ENCODE measurements at places on chromosomes 3 and 15.

DNA sequence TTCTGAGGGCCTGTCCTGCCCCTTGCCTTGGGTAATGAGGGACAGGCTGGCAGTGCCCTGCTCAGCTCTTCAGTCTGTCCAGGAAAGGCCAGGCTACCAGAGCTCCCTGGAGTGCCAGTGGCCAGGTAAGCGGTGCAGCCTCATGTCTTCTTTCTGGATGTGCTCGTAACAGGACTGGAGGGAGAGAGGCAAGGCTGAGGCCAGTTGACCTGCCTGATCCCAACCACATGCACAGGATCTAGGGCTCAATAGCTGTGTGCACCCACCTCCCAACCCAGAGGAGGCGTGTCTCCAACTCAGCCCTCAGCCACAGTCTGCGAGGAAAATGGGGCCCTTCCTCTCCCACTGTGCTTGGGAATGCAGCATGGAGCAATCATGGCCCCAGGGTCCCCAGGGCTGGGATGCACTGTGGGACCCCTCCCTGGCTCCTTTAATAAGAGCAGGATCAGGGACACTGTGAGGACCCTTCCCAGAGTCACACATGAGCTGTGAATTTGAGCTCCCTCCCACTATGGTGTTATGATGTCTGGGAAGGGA, 22.5 kb downstream of the ALS2CL start:
- no peak for DNase-seq

DNA sequence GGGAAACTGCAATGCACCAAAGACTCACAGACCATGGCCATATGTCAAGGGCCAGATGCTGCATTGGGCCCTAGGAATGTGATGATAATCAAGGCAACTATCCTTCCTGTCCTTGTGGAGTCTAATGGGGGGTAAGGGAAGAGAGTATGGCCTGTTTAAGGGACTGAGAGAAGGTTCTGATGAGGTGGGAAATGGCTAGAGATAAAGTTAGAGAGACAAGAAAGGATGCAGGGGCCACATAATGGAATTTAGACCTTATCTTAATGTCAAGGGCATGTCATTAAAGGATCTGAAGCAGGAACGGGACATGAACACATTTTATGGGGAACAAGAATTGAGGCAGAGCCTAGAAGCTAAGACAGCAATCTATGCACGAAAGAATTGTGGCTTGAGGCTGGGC, 30.0 kb upstream of the ABHD17C start:
- DNase-seq = no peak

GRCh38 chr3:111846039-111846438, 13.0 kb upstream of the PHLDB2 start:
- no peak for DNase-seq

- no peak for DNase-seq
Observed at GRCh38 chr15:41231422-41232226, 556 bp downstream of the CHP1 start.

DNA sequence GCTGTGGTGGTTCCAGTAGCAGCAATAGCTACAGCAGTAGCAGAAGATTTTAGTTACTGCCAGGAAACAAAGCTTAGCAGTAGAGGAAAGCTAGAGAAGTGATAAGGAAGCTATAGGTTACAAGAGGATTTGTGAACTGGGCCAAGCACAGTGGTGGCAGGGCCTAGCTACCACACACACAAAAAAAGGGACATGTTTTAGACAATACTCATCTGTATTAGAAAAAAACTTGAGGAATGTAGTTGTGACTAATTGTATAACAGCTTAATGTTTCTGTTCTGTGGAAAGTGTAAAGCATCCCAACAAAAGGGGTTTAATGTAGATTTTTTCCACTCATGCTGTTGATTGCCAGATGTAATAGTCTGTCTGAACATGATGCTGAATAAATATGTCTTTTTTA, 29.9 kb upstream of the PFN2 start:
- no peak for DNase-seq

- DNase-seq = no peak
Observed at GRCh38 chr3:123449997-123450604, 1.2 kb upstream of the ADCY5 start.

DNA sequence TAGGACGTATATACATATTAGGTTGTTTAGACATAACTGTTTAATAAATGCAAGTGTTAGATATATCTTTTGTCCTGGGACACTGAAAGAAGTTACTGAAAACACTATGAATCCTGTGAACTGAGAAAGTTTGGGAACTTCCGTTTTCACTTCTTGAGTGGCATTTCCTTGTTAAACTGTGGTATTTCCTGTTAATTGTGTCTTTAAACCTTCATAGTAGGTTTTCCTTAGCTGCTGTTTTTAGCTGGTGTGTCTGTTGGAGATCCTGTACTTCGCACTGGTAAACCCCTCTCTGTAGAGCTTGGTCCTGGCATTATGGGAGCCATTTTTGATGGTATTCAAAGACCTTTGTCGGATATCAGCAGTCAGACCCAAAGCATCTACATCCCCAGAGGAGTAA, 37.1 kb downstream of the ATP6V1A start:
- no peak for DNase-seq

DNA sequence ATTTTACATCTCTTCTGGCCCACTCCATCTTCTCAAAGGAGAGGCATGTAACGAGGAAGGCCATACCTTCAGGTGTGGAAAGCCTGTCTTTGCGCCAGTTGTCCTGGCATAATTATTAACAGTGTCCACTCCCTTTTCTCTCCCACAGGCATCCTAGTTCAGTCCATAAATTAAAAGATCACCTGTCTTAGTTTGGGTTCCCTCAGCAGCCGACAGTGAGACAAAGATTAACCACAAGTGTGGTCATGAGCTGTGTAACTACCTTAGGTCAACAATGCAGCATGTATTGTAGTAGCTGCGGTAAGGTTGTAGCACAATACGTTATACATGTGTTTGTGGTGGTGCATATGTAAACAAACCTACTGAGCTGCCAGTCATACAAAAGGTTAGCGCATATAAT, 103.3 kb upstream of the GALNT15 start:
- no peak for DNase-seq

DNA sequence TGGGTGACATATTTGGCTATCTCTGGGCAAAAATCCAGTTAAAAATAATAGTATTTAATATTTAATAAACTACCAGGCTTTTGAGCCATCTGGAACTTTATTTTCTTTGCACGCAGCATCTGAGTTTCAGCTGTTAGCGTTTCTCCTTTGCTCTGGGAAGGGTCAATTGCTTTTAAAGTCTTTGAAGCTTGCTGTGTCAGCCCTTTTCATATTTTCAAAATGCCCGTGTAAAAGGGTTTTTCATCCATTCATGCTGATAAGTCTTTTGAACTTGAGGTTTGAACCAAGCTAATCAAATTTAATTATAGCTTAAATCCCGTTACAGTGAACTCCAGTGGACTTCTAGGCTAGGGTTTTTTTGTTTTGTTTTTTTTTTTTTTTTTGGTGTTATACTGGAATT, 79.1 kb downstream of the SLC25A26 start:
- DNase-seq = no peak

DNA sequence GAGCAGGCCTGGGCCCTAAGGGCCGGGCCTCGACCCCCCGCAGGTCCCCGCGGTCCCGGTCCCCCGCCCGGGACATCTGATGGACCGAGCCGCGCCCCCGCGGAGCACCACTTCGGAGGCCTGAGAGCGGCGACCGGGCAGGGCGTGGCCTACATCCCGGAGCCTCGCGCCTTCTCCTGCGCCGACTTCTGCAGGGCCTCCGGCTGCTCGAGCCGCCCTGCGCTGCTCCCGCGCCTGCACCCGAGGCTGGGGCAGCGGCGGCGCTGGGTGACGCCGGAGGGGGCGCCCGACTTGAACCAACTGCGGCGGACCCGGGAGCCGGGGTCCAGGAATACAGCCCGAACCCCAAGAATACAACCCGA, 14.9 kb upstream of the GP9 start:
- no peak for DNase-seq

- no peak for DNase-seq
Observed at GRCh38 chr3:113560271-113560670, 27.9 kb downstream of the SIDT1 start.

DNA sequence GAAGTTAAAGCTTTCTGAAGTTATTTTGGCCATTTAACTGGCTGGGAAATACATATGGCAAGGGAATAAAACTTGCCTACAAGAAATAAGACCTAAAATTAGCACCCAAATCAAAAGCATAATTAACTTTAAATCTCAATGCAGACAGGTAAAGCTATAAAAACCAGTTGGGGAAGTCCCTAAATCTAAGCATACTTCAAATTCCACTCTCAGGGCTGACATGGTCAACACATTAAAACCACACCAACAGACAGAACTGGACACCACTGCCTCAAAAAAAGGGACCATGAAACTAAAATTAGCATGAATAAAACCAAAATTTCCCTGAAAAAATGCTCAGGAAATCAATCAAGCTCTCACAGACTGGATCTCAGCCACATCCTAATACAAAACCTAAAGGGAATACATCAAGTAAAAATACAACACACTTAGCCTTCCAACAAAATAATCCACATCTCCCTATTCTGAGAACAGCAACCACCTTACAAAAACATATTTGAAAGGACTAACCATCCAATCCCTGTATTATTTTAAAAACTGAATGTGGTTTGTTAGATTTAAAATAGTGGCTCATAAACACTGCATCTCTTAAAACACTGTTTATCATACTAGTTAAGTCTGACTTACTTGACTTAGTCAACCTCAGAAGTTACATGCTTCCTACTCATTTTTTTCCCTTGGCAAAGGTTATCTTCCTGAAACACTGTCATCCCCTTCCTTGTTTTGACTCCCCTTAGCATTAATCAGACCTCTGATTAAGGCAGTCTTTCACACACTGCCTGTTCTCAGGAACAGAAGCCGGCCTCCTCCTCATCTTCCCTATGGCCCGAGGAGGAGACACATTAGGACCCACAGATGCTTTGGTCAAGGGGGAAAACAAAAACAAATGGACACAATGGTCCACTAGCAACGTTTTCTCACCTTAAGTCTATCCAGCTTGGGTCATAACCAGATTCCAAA, 8.3 kb downstream of the TRA2B start:
- DNase-seq = no peak

DNA sequence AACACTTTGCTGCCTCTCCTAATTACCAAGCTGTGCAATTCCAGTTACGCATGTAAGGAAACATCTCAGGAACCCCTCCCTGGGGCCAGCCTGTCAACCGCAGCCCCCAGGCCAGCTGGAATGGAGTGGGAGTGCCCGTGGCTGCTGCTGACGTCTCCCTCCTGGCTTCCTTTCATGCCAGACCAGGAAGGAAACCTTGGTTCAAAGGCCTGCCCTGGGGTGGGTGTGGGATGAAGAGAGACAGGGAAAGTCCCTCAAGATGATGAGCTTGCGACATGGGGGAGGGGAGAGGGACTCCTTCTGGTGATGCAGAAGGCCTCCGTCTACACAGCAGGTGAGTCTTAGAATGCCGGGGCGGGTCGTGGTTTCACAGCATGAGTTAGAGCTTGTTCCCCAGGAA, 11.4 kb upstream of the CYP11A1 start:
- peak; percentile 77 for DNase-seq

DNA sequence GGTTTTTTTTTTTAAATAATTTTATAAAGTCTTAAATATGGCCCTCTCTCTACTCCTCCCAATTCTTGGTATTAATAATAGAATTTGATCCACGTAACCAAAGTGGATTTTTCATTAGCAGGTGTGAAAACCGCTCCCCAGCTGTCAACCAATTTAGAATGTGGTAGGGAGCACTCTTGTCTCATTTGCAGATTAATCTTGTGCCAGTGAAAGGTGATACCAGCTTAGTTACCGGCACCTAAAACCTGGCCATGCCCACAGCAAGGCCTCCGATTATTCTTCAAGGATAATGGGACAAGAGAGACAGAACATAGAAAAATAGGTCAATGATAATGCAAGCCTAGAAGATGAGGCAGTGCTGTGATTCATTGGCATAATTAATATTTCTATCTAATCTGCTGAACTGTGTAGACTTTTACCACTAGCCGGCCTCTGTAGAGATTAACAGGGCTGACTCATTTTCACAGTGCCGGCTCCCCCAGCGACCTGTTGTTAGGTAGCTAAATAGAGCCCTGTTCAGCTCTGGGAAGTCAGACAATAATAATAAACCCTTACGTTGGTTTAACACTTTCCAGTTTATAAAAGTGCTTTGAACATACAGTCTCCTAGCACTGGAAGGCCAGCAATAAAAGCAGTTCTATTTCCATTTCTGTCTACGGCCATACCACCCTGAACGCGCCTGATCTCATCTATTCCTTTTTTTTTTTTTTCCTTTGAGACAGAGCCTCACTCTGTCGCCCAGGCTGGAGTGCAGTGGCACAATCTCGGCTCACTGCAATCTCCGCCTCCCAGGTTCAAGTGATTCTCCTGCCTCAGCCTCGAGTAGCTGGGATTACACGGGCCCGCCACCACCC, 102.9 kb downstream of the SHQ1 start:
- no peak for DNase-seq

- DNase-seq = no peak
Observed at GRCh38 chr3:52432691-52433141, 12.2 kb downstream of the SEMA3G start.

DNA sequence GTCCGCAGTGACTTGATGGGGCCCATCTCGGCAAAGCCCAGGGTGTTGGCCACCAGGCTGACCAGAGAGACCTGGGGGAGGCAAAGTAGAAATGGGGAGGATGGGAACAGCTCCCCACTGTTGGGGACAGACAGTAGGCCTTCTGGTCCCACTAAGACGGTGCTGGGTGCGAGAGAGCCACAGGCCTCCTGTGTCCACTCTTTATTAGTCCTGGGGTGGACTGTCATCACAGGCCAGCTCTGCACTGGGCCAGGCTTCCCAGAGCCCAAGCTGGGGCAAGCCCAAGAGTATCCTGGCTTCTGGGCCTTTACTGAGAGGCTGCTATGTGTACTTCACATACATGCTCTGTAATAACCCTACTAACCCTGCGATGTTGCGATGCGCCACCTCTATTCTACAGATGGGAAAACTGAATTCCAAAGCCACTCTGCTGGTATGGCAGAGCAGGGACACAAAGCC, 66.4 kb downstream of the EXOG start:
- no peak for DNase-seq

DNA sequence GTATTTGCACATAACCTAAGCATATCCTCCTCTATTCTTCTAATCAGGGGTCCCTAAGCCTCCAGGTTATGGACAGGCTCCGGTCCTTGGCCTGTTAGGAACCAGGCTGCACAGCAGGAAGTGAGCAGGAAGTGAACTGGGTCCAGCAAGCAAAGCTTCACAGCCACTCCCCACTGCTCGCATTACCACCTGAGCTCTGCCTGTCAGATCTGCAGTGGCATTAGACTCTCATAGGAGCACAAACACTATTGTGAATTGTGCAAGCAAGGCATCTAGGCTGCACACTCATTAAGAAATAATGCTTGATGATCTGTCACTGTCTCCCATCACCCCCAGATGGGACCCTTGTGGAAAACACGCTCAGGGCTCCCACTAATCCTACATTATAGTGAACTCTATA, 9.8 kb downstream of the MSL2 start:
- DNase-seq = no peak

DNA sequence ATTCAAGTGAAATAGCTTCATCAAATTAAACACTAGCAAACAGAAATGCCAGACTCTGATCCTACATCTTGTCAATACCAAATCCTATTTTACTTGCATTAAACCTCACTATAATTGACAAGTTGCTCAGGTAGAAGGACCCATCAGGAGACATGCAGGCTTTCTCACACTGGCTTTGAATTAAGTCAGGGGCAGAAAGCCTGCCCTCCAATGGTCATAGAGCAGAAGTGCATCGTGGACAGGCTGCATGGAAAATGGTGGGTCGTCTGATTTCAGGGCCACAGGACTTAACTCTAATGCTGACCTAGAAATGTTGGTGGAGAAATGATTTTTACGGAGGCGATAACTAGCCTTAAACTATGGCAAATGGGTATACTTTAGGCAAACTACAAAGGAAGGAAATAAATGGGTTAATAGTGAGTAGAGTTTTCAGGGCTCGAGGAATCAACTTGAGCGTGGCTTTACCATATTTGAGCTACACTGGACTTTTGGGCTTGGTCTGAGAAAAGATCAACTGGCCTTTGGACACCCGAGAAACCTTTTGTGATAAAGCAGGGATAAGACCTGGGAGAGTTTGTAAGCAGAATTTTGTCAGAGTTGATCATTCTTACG, 283.9 kb downstream of the GRM7 start:
- DNase-seq = no peak
